Small intestine (tissue), 16 donors: ENCODE measurements at places on chromosomes 2 and 18.
A peak's percentile ranks its signal among the peaks of the same experiment; 100 is the strongest.

- peak within 1 kb of the TSS; percentile 68 for H3K4me3 ChIP-seq
- peak; percentile 93 for DNase-seq
- peak within 1 kb of the TSS; percentile 99 for H3K27ac ChIP-seq
- no peaks in the 10 kb centered on the region for H3K4me1 ChIP-seq
Observed at GRCh38 chr2:86623494-86624266, at the start of gene RNF103. RNF103 (minus strand) TSS chr2:86623865; CDS start chr2:86622886, 979 bp downstream.

GRCh38 chr2:169093535-169093934 lies 24.2 kb downstream of the DHRS9 start:
- H3K36me3 ChIP-seq = no peaks in the 10 kb centered on the region
- no peak overlapping the region for H3K4me3 ChIP-seq
- no peak overlapping the region for H3K27ac ChIP-seq
- DNase-seq = no peak
- no peaks in the 10 kb centered on the region for H3K4me1 ChIP-seq

DNA sequence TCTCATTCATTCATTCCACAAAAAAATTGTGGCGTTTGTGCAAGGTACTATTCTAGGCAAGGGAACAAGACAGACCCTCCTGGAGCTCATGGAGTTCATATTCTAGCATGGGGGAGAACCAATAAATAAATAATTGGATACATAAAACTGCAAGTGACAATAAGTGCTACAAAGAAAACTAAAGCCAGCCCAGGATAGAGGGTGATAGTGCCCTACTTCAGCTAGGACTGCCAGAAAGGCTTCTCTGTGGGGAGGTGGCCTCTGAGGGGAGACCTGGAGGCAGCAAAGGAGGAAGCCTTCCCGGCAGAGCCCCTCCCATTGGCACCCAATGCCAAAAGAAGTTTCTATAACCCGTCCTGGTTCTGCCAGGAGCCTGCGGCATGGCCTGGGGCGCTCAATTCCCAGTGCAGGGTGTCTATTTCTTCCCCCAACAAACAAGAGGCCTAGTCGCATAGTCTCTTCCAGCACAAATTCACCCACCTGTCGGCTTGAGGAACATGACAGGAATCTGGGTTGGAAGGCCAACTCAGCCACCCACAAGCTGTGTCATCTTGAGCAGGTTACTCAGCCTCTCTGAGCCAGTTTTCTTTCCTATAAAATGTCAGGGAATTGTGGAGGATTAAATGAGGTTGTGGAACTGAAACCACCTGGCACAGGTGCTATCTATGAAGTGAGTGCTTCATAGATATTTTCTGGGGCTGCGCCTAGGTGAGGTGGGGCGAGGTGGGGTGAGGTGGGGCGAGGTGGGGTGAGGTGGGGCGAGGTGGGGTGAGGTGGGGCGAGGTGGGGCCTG lies 94.3 kb downstream of the ZFP36L2 start:
- no peaks in the 10 kb centered on the region for H3K36me3 ChIP-seq
- H3K27me3 ChIP-seq = no peaks in the 10 kb centered on the region
- peak overlapping the region; percentile 91 for H3K27ac ChIP-seq
- peaks cover 40% of the 10 kb centered on the region for H3K4me1 ChIP-seq
- no peak for DNase-seq

DNA sequence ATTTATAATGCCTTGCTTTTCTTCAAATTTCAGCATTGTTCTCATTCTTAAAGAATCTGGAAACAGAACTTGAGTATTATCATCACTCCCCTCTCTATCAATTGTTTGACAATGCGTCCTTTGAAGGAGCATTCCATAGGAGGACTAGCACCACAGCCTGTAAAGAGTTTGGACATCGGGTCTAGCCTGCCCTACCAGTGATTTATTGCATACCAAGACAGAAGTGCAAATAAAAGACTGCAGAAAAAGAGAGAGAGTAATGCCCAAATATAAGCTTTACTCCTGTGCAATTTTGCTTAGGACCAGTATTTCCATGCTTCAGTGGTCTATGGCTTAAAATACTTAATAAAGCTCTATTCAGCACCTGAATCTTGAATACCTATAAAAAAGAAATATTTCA lies 55.4 kb upstream of the MAP2 start:
- H3K4me1 ChIP-seq = no peaks in the 10 kb centered on the region
- no peak overlapping the region for H3K4me3 ChIP-seq
- no peaks in the 10 kb centered on the region for H3K36me3 ChIP-seq
- no peaks in the 10 kb centered on the region for H3K27me3 ChIP-seq

- no peak overlapping the region for H3K4me3 ChIP-seq
- no peaks in the 10 kb centered on the region for H3K4me1 ChIP-seq
- H3K36me3 ChIP-seq = no peaks in the 10 kb centered on the region
- no peak for DNase-seq
- H3K27ac ChIP-seq = no peak overlapping the region
- H3K27me3 ChIP-seq = peaks cover 5% of the 10 kb centered on the region
Observed at GRCh38 chr2:132009177-132009873, 152.4 kb downstream of the ANKRD30BL start.

GRCh38 chr2:85062565-85062964 lies 70.6 kb upstream of the TCF7L1 start:
- no peaks in the 10 kb centered on the region for H3K27me3 ChIP-seq
- no peaks in the 10 kb centered on the region for H3K36me3 ChIP-seq
- peaks cover 8% of the 10 kb centered on the region for H3K4me1 ChIP-seq

DNA sequence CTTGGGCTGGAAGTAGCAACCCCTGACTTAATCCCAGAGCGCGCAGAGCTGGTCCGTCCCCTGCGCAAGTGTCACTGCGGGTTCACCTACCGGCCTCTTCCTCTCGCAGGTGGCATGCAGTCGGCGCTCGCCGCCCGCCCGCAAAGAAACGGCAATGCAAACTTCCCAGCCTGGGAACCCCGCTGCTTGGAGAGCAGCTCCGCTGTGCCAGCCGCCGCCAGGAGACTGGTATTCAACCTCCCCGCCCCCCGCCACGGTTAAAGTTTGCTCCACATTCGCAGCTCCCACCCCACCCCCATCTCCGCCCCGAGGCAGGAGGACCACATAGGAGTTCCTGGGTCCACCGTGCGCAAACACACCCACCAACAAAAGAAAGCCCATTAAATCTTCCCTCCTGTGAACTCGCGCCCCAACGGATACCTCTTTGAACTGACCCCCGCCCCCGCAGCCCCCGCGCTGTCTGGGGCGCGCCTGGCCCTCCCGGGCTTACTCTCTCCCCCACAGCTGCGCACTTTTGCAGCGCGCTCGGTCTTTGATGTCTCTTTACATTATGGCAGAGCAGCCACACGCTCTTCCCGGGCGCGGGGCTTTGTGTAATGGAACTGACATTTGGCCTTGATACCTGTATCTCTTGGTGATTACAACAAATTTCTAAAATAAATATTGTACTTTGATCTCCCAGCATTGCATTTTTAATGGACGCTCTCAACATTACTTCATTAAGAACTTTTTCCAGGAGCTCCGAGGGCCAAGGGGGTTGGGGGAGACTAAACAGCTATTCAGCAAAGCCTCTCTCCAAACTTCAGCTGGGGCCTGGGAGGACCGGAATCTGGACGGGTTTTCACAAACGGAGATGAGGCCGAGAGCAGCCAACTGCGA lies 3.1 kb upstream of the SP5 start:
- H3K27ac ChIP-seq = peak overlapping the region; percentile 22
- peak; percentile 49 for DNase-seq
- peaks cover 78% of the 10 kb centered on the region for H3K27me3 ChIP-seq
- peaks cover 3% of the 10 kb centered on the region for H3K4me1 ChIP-seq
- no peak overlapping the region for H3K4me3 ChIP-seq

DNA sequence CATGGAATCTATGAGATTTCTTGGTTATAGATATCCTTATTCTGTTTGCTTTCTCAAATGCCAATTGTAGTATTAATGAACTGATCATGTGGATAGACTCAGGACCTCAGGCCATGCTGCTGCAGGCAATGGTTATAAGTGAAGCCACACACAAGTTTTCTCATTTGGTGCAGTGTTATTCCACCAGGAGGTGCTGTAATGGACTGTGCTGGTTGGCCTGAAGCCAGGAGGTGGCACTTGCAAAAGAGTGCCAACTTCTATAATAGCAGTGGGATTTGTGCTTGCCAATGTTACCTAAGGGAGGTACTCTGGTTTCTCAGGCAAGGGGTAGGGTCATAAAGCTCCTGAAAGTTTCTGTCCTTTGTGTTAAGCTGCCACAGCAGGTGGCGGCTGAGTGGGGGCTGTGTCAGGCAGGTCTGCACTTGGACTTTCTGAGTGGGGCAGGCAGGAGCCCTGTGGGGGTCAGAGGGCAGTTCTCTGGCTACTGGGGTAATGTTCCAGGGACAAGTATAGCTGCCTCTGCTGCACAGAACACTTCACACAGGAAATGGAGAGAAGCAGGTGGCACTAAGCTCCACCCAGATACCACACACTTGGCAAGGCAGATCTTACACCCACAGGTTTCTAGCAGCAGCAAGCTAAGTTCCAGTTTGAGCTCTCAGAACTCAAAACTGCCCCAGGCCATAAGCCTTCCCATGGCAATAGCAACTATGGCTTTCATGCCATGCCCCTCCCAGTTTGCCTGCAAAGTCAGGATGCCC lies 352.6 kb upstream of the CWC22 start:
- no peak overlapping the region for H3K27ac ChIP-seq
- H3K4me3 ChIP-seq = no peak overlapping the region
- peak; percentile 5 for DNase-seq
- H3K27me3 ChIP-seq = no peaks in the 10 kb centered on the region
- H3K4me1 ChIP-seq = no peaks in the 10 kb centered on the region

DNA sequence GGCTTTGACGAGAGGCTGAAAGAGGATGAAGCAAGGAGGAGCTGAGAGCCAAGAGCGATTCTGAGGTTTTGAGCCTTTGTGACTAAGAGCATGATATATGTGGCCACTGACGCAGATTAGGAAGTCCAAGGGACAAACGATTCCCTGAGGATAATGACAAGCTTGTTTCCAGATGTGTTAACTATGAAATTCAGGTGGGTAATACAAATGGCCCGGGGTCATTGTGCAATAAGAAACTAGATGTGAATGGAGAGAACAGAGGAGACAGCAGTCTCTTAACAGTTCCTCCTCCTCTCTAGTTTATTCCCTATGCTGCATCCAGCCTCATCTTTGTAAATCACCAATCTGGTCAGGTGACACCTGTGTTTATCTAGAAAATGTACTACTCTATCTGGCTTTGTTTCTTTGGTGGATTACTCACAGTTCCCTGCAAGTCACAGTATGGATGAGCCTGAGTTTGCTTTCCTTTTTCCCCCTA lies 84.2 kb downstream of the SOCS6 start:
- H3K4me3 ChIP-seq = no peak overlapping the region
- H3K27me3 ChIP-seq = no peaks in the 10 kb centered on the region
- H3K4me1 ChIP-seq = peaks cover 36% of the 10 kb centered on the region
- H3K27ac ChIP-seq = no peak overlapping the region
- H3K36me3 ChIP-seq = no peaks in the 10 kb centered on the region
- peak; percentile 87 for DNase-seq

GRCh38 chr2:103789381-103790095 lies 1027.7 kb downstream of the TMEM182 start:
- H3K4me3 ChIP-seq = no peak overlapping the region
- no peaks in the 10 kb centered on the region for H3K4me1 ChIP-seq
- DNase-seq = peak; percentile 2
- no peak overlapping the region for H3K27ac ChIP-seq
- H3K27me3 ChIP-seq = no peaks in the 10 kb centered on the region
- H3K36me3 ChIP-seq = no peaks in the 10 kb centered on the region

DNA sequence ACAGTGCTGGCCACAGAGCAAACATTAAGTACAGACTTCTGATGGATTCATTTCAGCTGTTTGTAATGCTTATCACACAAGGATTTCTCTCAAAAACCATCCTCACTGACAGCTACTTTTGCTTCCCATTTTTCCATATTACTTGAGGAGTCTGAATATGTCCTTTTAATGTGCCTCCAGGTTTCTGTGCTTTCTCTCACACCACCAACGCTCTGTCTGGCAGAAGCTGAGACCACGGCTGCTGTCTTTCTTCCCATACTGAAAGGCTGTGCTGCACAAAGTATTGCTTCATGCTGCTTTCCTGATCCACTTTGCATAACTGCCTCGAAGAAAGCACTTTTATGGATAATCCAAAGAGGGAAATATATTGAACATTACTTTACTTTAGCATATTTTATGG lies 312.1 kb upstream of the ZEB2 start:
- H3K4me1 ChIP-seq = no peaks in the 10 kb centered on the region
- H3K4me3 ChIP-seq = no peak overlapping the region
- no peaks in the 10 kb centered on the region for H3K27me3 ChIP-seq
- H3K36me3 ChIP-seq = no peaks in the 10 kb centered on the region
- H3K27ac ChIP-seq = no peak overlapping the region

DNA sequence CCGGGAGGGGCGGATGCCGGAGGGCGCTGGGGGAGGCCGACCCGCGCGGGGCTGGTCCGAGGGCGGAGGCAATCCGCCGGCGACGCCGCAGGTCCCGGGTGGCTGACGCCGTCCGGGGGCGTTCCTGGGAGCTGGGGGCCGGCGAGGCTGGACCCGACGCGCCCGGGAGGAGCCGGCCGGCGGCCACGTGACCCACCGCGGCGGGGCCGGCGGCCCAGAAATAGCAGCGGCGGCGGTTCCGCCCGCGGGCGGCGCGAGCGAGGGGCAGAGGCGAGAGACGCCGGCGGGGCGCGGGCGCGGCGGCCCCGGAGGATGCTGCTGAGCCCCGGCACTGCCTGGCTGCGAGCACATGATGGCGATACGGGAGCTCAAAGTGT lies at the start of gene RAB31:
RAB31 (plus strand) TSS at position 245 of the 377 bp plus-strand sequence; CDS start at position 350, 105 bp downstream.
- no peaks in the 10 kb centered on the region for H3K27me3 ChIP-seq
- H3K4me1 ChIP-seq = no peaks in the 10 kb centered on the region
- peak; percentile 29 for DNase-seq
- peak within 1 kb of the TSS; percentile 42 for H3K27ac ChIP-seq
- peak within 1 kb of the TSS; percentile 58 for H3K4me3 ChIP-seq

DNA sequence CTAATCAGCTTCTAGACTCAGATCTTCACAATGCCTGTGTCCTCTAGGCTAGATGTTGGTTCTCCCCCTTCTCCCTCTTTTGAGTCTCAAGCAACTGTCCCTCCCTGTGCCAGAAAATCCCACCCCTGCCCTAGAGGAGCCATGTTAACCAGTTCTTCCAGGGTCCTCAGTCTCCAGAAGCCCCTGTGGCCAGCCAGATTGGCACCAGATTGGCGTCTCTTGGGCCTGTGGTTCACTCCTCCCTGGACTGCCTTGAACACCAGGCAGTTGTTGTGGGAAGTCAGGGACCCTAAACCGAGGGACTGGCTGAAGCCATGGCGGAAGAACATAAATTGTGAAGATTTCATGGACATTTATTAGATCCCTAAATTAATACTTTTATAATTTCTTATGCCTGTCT lies 36.6 kb downstream of the CYP26B1 start:
- H3K36me3 ChIP-seq = no peaks in the 10 kb centered on the region
- H3K27me3 ChIP-seq = no peaks in the 10 kb centered on the region
- no peak for DNase-seq
- H3K4me3 ChIP-seq = no peak overlapping the region
- H3K27ac ChIP-seq = no peak overlapping the region
- H3K4me1 ChIP-seq = no peaks in the 10 kb centered on the region
